NCI-H2081 treated with DMSO at 0.1 percent for 48 hours (cell line): ENCODE measurements at places on chromosomes 5 and 9.

- DNase-seq, result no peak
These were observed 118.4 kb downstream of the PLK2 start for GRCh38 chr5:58341476-58341875.

GRCh38 chr5:35383041-35383440 is 152.8 kb upstream of the PRLR start:
- DNase-seq, result no peak

- DNase-seq, result no peak
These were observed 511.7 kb upstream of the KLF4 start for GRCh38 chr9:108001237-108001636.

GRCh38 chr5:140131967-140132409 is 6.3 kb downstream of the IGIP start:
- DNase-seq, result no peak

DNA sequence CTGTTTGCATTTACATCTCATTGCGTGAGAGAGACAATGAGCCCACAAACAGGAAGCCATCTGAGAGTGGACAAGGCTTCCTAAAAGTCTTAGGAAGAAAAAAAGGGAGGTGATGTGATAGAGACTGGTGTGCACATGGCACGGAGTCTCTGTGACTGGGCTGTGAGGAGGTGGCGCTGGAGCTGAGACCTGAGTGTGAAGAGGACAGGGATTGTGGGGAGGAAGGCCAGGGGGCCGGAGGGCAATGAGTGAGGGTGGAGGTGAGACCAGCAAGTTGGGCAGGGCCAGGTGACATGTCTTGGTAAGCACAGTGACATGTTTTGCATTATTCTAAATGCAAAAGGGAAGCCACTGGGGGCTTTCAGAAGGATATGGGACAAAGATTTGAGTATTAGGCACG is 45.0 kb downstream of the TSPAN17 start:
- no peak for DNase-seq

DNA sequence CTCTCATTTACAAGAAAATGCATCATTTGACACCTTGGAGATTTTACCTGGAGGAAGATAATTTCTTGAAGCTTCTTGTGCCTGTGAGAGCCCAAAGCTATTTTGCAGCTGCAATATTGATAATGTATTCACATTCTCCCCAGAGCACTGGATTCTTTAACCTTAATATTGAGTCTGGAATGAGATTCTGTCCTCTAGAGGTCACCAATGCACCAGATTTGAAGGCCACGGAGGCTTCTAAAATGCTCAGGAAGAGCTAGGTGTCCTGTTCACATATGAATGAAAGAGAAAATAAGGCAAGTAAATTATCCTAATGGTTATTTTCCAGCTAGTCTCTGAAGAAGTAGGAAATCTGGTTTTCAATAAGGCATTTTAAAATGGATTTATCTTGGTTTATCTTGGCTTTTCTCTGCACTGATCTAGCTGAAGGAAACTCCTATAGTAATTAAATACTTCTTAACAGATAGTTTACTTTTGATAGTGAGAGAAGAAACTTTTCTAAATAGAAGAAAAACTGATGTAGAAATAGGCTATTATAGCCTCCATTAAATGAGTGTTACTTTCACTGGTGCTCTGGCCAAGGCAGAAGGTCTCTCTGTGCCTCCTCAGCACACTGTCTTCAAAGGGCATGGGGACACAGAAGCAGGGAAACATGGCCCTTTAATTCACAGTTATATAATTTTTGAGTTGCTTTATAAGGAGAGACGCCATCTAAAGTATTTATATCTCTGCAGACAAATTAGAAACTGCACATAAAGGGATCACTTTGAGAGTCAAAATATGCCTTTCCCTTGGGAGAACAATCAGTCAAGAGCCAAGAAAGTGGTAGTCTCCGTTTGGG is 297.0 kb upstream of the ACTBL2 start:
- DNase-seq, result no peak

GRCh38 chr9:13646500-13647021 is 367.1 kb upstream of the MPDZ start:
- no peak for DNase-seq

- DNase-seq, result no peak
These were observed 21.5 kb upstream of the KLF9 start for GRCh38 chr9:70435948-70436347.

GRCh38 chr5:110264661-110265060 is 461.8 kb downstream of the TMEM232 start:
- DNase-seq, result no peak

DNA sequence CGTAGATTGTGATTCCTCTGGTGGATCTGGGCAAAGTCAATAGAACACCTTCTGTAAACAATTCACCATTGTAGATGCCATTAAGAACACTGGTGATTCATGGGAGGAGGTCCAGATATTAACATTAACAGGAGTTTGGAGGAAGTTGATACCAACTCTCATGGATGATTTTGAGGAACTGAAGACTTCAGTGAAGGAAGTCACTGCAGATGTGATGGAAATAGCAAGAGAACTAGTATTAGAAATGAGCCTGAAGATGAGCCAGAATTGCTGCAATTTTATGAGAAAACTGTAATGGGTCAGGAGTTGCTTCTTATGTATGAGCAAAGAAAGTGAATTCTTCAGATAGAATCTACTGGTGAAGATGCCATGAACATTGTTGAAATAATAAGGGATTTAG is 26.9 kb downstream of the TCERG1 start:
- no peak for DNase-seq

DNA sequence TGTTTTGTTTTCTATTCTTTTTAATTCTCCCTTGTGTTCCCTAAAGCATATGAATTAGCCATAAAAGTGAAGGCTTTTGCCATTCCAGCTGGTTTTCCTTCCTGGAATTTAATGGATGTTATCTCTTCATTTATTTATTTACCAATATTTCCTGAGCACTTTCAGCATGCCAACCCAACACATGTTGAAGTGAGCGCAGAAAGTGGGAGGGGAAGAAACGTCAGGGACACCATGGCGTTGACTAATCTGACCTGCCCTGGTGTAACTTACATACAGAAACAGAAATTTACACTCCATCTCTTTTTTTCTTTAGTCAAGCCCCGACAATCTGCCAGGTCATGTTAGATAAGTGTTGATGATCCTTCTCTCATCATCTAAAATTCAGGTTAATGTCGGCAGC is 247.5 kb downstream of the PCSK5 start:
- DNase-seq, result no peak

- no peak for DNase-seq
These were observed 156.1 kb upstream of the KIF2A start for GRCh38 chr5:62149879-62150278.

- no peak for DNase-seq
These were observed 32.9 kb upstream of the CDK20 start for GRCh38 chr9:88007291-88007650.

- no peak for DNase-seq
These were observed 27.1 kb downstream of the MTMR12 start for GRCh38 chr5:32285510-32286138.

DNA sequence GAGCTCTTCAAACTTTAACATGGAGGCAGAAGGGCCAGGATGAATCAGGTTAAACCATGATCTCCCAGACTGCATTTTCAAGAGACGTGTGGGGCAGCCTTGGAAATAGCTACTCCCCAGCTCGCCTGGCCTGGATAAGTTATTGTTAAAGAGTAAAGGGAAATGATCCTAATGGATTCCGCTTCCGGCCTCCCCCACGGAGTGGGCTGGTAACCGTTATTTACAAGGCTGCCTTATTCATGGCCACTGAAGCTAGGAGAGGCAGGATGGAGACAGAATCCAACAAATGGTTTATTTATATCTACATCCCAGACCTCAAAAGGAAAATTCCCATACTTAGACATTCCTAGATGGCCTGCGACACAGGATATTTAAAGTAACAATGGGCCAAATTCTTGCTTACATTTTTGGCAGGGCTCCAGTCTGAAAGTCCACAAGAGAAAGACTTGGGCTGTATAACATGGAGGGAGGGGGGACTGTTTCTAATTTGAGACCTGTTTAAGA is 27.9 kb downstream of the SPRY4 start:
- no peak for DNase-seq

- DNase-seq, result no peak
These were observed 24.0 kb upstream of the TNFSF15 start for GRCh38 chr9:114829574-114830440.

DNA sequence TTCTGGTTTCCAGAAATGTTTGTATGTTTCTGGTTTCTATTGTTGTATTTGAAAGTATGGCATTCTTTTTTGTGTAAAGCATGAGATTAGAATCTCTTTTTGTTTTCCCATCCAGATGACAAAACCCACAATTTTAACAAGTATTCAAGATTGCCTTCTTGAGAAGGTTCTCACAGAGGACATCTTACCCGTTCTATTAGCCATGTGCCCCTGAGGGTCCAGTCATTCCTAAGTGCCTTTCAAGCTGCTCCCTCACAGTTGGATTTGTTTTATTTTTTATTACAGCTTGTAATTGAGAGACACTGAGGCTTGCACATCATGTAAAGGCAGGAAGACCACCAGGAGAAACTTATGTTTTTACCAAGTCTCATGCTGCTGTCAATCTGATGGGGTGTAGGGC is 19.3 kb upstream of the LOX start:
- DNase-seq, result no peak

GRCh38 chr5:154756868-154757813 is 2.0 kb downstream of the LARP1 start:
- no peak for DNase-seq

GRCh38 chr9:116592970-116593369 is 94.1 kb upstream of the TRIM32 start:
- no peak for DNase-seq

DNA sequence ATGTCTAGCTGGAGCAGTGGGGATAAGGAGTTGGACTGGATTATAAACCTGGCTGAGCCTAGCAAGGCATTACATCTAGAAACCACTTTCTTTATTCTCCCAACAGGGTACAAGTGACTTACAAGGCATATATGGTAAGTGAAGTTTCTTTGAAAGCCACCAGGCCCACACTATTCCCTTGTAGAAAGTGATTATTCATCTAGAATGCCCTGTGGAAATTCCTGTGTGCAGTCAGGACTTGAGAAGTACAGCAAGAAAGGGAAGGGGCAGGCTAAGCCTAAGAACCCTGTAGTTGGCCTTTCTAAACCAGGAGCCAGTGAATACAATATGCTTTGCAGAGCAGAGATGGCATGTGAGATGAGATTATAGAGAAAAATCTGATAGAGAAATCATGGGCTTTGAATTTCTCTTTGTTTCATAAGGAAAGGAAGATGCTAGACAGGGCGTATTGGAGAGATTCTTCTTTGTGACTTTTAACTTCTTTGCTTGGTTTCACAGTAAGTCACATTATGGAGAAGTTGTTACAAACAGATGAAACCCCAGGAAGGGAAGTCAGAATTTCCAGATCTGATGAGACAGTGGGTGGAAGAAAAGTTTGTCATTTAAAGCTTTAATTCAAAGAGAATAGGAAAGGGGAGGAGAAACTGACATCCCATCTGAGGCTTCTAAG is 321.7 kb downstream of the NDUFS4 start:
- DNase-seq, result no peak

GRCh38 chr9:83981126-83981871 is 694 bp downstream of the RMI1 start:
- DNase-seq, result no peak

DNA sequence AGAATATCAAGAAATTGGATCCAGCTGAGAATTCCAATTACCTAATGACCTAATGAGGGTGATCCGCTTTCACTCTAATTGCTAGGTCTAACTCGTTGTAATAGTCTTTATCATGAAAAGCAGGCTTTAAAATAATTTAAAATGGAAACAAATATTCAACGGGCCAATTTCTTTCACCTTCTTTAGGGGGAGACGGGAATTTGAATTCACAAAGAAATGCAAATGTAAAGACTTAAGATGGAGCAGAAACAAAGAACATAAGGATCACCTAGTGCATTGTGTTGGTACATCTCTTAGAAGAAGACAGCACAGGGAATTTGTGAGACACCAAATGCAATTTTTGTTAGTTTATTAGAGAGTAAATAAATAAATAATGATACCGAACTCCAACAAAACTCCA is 1.5 kb upstream of the KCNN2 start:
- no peak for DNase-seq

DNA sequence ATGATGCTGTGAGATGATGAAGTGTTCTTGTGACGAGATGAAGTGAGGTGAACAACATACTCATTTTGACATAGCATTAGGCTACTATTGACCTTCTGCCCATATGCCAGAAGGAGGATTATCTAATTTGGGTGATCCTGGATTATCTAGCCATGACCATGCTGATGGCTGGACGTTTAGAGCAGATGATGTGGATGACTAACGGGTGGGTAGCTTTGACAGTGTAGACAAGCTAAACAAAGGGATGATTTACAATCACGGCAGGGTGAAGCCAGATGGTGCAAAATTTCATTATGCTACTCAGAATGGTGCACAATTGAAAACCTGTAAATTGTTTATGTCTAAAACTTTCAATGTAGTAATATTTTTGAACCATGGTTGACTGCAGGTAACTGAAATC is 2403.4 kb upstream of the ACO1 start:
- DNase-seq, result no peak

- DNase-seq, result no peak
These were observed 46.7 kb upstream of the CPLX2 start for GRCh38 chr5:175824676-175825075.

- no peak for DNase-seq
These were observed 29.3 kb downstream of the ERAP1 start for GRCh38 chr5:96778409-96778808.

- no peak for DNase-seq
These were observed 32.1 kb downstream of the TRMO start for GRCh38 chr9:97889941-97890887.

GRCh38 chr5:95358848-95359247 is 32.3 kb upstream of the FAM81B start:
- DNase-seq, result no peak

DNA sequence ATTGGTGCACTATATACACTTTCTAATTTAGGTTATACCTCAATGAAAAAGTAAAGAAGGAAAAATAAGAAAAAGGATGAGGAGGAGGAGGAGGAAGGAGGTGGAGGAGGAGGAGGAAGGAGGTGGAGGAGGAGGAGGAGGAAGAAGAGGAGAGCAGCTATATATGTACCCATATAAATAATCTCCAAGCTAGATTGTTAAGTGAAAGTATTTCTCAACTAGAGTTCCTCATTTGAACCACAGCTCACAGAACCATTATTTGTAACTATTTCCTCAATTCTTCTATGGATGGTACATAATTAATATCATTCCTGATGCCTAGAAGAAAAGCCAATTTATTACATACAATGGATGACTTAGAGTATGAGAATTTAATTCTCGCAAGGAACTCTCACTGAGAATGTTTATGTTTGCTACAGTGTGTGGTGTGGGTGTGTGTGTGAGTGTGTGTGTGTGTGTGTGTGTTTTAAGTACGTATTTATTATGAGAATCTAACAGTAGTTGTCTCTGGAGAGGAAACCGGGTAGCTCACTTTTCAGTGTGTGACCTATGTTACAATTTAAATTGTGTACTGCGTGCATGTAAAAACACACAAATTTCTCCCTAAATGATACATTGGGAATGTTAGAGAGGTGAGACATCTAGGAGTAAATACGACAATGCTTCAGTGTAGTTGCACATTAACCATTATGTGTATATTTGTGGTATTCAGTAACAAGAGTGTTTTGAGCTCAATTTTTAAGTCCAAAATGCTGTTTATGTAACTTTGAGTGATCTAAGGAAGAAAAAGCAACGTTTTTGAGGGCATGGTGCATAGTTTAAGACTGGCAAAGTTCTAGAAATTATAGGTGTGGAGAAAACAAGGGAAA is 20.2 kb upstream of the NREP start:
- no peak for DNase-seq

GRCh38 chr9:37965116-37965515 is 61.2 kb upstream of the SLC25A51 start:
- DNase-seq, result no peak
